ENCODE measurements at places on chromosomes 1 and 21.

DNA sequence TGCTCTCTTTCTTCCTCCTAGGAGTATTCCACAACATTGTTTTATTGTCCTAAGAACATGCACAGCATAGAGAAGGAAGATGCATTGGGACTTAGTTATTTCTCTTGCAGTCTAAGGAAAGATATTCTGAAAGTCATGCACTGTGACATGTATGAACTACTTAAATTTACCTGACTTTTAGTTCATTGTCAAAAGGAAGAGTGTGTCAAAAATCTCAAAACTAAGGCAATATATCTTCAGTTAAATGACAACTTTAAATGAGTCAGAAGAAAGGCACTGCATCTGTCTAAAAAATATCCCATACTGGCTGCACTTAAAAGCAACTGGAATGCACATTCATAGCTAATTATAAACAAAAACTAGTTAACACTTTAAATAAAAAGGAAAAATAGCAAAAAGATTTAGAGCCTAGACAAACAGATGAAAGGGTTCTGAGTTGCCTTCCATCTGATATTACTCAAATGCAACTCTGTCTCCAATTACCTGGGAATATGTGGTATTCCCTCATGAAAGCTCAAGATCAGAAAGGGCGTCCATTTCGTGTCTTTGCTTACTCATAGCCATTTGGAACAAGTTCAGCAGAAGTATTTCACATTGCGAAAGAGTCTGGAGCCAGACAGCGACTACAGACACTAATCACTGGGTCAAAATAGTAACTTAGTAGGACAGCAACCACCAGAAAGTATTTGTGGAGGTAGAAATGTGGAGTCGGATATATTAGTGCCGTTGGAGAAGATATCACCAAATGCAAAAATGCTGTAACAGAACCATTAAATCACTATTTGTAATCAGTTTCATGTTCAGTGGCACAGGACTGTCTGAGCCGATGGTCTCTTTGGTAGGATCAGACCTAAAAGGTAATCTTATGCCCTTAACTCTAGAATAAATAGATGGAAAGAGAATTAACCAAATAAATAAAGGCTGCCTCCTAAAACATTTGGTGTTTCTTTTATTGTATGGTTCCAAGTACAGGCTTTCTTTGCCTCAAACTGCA is 225.7 kb downstream of the GREM2 start:
- DNase-seq, result no peak

GRCh38 chr1:43875331-43875730 is 58.3 kb upstream of the ARTN start:
- no peak for DNase-seq

DNA sequence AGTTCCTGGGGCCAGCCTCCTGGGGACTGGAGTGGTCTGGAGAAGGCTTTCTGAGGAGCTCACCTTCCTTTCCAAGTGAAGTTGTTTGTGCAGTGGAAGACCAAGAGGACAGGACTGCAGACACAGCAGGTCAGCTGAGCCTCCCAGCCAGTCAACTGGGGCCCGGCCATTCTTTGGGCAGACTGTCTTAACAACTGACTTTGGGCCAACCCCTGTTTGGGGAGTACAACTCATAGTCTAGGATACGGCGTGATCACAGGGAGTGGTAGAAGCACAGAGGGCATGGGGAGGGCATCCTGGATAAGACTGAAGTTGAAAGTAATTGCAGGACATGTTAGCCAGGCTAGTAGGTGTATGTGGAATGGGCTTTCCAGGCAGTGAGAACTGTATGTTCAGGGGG is 50.3 kb downstream of the PGM1 start:
- no peak for DNase-seq

GRCh38 chr21:37058261-37058660 is 14.6 kb downstream of the PIGP start:
- DNase-seq, result no peak

GRCh38 chr1:201054091-201054543 is 30.6 kb upstream of the KIF21B start:
- DNase-seq, result no peak

- DNase-seq, result no peak
These were observed 7.5 kb downstream of the DDR2 start for GRCh38 chr1:162639718-162640117.

DNA sequence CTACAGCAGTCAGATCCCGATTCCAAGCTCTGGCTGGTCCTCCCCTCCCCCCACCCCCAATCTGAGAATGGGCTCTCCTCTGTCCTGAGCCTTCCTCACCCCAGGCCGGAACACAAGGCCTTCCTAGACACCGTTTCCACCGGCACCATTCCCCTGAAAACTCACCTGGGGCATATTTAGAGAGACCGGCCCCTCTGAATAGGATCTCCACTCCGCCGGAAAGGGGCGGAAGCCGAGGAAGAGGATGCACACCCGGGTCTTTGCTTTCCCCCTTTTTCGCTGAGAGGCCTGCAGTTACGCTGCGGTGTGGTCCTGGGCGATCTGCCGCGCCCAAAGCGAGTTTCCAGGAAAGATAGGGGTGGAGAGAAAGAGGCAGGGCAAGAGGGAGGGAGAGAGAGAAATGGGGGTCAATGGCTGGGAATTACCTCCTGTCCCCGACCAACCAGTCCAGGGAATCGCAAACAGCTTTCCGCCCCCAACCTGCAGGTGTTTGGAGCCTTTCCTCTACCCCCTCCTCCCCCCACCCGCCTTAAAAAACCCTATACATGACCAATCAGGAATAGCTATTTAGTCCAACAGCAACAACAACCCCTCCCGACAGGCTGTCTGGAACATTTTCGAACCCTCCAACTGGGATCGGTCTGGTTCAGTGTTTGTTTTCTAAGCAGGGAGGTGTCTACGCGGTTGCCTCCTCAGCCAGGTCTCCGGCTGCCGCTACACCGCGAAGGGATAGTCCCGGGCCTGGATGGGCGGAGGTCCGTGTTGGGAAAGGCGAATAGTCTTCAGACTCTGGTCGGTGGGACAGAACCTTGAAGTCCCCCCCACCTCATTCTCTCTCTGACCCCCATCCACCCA is 2.8 kb downstream of the TAL1 start:
- DNase-seq, result no peak

DNA sequence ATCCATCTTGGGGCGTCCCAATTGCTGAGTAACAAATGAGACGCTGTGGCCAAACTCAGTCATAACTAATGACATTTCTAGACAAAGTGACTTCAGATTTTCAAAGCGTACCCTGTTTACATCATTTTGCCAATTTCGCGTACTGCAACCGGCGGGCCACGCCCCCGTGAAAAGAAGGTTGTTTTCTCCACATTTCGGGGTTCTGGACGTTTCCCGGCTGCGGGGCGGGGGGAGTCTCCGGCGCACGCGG is 282 bp upstream of the SOD1 start:
- no peak for DNase-seq

DNA sequence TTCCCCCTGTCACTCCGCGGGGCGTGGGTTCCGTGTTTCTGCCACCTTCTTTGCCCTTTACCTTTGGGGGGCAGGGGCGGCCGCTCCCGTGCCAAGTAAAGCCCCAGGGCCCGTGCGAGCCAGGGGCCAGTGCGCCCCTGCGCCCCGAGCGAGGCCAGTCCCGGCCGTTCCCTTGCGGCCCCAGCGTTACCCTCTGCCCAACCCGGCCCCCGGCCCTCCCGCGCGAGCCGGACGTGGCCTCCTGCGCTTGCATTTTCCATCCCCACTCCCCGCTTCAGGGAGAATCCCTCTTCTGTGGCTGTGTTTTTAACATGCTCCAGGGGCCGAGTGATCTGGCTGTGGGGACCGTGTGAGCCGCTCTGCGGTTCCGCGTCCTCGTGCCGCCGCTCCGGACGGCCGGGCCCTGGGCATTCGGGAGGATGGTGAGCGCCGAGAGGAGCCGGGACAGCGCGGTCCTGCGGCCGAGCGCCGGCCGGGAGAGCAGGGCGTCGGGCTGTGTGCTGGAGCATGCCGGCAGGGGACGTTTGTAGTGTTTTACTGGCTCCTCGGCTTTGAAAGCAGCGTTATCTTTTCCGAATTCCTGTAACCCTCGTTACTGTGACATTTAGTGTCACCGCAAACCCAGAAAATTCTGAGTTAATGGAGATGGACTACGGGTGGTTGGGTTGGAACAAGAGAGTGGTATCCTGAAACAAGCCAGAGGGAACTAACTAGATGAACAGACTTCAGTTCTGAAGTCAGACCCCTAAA is 1.0 kb downstream of the GALNT2 start:
- DNase-seq, result no peak

GRCh38 chr1:62746086-62746808 is 37.7 kb upstream of the ATG4C start:
- DNase-seq, result no peak

- DNase-seq, result no peak
These were observed 364 bp downstream of the GOLPH3L start for GRCh38 chr1:150696590-150696989.

- DNase-seq, result no peak
These were observed 175.7 kb downstream of the TRIM33 start for GRCh38 chr1:114335273-114335672.

DNA sequence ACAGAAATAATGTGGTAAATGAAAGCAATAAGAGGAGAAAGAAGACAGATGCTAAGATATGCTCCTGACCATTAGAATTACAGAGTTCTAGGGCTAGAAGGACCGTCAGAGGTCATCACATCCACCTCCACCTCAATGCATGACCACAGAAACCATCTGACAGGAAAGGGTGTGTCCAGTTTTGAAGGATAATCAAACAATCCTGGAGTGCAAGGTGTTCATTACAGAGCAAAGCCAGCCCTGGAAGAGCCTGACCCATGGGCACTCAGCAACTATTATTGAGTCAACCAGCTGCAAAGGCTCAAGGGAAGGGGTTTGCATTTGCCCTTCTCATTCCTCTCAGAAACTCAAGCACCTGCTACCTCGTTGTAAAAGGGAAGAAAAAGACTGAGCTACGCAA is 46.4 kb downstream of the TOR1AIP2 start:
- DNase-seq, result no peak

- no peak for DNase-seq
These were observed 8.6 kb downstream of the TMED5 start for GRCh38 chr1:93171549-93172034.

GRCh38 chr1:2808386-2808705 is 6.9 kb upstream of the TTC34 start:
- no peak for DNase-seq

DNA sequence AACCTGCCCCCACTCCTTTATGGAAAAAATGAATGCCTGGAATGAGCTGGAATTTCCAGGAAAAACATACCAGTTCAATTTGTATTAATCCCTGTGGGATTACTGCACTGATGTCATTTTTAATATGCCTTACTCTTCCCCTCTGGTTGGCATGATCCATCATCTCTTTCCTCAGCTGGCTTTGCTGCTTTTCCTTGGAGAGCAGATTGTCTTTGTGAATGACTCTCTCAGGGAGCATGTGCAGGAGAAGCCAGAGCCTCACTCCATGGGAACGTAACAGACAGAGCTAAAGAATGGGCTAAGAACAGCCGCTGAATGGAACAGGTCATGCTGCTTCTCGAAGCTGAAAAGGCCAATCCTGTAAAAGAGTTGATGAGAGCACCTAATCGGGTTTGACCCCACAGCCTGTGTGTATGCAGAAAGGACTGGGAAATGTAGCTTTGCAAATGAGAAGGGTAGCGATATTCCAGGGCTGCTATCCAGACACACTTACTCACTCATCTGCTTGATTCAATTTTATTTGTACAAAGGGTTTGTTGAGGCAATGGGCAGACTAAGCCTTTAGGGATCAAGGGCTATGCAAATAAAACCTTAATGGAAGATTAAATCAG is 20.7 kb downstream of the PHC2 start:
- DNase-seq, result no peak
